ENCODE measurements at places on chromosomes 5 and 9.

- no peak for DNase-seq
Observed at GRCh38 chr5:138022912-138023311, 10.0 kb downstream of the FAM13B start.

GRCh38 chr9:122954253-122954691 lies 13.5 kb downstream of the RABGAP1 start:
- no peak for DNase-seq

DNA sequence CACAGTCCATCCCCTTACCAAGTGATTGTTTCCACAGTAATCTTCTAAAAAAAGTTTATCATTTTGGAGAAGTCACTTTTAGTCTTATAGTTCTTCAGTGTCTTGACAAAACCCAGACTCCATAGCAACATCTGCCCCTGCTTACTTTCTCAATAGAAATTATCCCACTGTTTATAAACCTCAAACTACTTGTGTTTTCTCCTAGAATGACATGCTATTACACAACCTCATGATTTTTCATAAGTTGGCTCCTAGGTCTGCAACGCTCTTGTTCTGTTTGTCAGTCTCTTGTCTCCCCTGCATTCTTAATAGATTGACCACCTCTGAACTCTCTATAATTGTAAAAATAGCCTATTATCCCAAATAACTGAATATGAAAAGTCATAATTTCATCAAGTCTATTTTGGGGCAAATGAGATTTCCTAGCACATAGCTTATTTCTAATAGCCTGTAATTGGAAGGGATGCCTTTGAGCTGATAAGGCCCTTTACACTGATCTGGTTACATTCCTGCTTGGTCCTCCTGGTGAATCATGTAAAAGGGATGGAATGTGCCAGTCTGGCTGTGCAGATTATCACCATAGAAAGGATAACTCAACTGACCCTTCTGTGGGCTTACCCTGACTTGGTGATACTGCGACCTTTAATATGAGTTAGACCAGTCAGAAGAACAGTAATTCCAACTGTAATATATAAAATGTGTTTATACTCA lies 69.6 kb downstream of the CHSY3 start:
- DNase-seq: no peak

- DNase-seq: no peak
Observed at GRCh38 chr9:8014997-8015682, 215.6 kb upstream of the DMAC1 start.

DNA sequence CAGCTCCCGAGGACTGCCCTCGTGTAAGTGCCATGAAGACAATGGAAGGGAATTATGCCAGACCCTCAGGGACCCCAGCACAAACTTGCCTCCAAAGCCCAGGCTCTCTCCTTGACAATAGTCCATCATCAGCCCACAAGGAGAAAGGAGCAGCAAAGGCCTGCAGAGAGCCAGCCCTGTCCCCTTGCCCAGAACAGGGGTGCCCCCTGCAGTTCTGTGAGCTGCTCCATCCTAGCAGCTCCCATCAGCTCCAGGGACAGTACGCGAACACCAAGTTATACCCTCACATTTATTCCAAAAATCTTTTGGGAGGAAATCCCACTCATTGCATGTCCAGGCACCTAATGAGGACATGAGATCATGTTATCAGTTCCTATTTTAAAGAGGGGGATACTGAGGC lies 11.1 kb downstream of the BARX1 start:
- DNase-seq: no peak
